ENCODE measurements at places on chromosomes 7 and 10.

- no peak for DNase-seq
Measured at GRCh38 chr7:106957766-106958165, 86.7 kb upstream of the PRKAR2B start.

GRCh38 chr10:13990392-13990805, 340.3 kb downstream of the FRMD4A start:
- DNase-seq = no peak

DNA sequence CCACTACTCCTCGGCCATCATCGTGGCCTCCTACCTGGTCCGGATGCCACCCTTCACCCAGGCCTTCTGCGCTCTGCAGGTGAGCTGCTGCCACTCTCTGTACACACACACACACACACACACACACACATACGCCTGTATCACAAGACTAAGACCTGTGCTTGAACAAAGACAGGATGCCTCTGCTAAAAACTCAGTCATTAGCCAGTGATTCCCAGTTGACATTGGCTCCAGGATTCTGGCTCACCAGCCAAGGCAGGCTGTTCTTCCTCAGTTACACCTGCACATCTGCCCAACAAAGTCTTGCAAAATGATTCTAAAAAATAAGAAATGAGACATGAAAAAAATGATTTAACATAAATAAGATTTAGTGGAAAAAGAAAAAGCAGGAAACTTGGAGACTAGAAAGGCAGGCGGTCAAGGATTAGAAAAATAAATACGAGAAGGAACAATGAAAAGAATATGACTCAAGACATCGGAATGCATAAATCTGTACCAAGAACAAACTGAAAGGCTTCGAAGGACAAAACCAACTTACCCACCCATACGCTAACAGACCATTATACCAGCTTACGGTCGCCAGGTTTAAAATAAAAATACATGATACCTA, 7.4 kb upstream of the LRRC18 start:
- DNase-seq = no peak

GRCh38 chr10:47378183-47378510, 5.9 kb downstream of the ZNF488 start:
- DNase-seq = no peak
